ENCODE measurements at places on chromosomes 6 and 20. TPM values are rescaled to one million over a fixed set of nuclear protein-coding genes. Genes with fewer than 3 reads are reported as not detected.

Gene ADISSP
- total RNA-seq, result 95.2 TPM

Gene RUNX2
- total RNA-seq, result 2.1 TPM

Gene LAMP5
- not detected for total RNA-seq

Gene CALHM5
- 0.04 TPM for total RNA-seq

Gene ANGPT4
- total RNA-seq, result not detected
